ENCODE measurements at places on chromosomes 4 and X.

GRCh38 chr4:41160012-41160789, 54.1 kb downstream of the APBB2 start:
- DNase-seq = no peak

DNA sequence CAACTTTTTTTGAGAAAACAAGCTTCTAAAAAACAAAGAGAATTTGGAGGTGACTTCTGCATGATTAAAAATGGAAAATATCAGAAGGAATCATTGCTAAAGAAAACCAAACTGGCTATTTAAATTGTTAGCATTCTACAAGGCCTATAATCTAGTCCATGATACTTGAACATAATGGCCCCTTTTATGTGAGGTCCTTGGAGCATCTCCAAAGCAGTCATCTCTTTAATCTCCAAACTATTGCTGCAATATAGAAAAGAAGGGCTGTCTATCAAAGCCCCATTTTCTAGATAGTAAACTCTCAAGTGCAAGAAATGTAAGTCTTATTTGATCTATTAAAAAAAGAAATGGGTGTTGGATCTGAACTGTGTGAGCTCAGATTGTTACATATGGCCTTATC, 615.1 kb downstream of the CENPC start:
- no peak for DNase-seq

- no peak for DNase-seq
Observed at GRCh38 chr4:173254646-173255045, 79.5 kb downstream of the HMGB2 start.

DNA sequence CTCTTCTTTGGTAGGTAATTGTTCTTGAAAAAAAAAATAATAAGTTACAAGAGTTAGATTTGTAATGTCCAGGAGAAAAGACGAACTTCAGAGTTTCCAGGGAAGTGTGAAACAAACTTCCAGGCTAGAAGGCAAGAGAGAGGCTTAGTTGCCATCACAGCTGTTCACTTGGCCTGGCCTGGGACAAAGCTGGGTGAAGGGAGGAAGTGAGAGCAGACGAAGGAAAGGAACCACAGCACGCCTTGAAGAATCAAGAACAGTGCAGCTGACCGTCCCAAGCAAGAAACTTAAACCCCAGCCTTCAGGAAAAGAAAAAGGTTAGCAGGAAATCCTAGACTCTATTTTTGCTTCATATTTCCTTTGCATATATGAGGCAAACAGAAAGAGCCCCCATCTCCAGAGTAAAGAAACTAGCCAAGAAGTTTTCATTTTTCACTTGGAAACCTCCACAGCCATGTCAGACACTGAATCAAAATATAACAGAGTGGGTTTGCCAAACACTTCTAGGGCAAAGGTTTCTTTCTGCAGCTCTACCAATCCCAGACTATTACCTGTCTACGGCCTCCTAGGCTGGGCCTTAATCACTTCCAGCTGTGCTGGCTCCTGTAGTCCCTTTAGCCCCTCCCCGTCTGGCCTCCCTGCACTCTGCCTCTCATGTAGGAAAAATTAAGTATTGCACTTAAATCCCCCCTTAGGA, 209.6 kb downstream of the SPATA18 start:
- DNase-seq = no peak

DNA sequence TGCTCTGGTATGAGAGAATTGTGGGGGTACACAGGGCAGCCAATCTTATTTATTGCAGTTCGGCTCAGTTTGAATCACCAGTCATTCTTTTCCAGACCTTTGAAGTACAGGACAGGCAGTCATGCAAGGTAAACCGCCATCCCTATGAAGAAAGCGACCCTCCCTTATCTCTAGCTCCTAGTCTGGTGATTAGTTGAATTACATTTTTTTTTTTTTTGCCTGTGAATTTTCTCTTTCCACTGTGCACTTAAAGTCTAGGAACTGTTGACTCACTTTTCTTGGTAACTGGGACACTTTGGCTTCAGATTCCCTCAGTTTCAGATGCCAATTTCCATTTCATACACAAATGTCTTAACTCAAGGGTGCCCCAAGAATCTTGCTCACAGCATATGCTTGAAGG, 82.4 kb upstream of the FAM9C start:
- no peak for DNase-seq

Data from pancreas (tissue), 10 donors.